CD4-positive, alpha-beta T cell treated with Interleukin-4 for 4 hours (primary cell): ENCODE measurements at places on chromosomes 12 and 14.
A peak's percentile ranks its signal among the peaks of the same experiment; 100 is the strongest.

- peak; percentile 32 for DNase-seq
Observed at GRCh38 chr14:73723406-73723796, 9.2 kb upstream of the PNMA1 start.

- DNase-seq = peak; percentile 5
Observed at GRCh38 chr14:67240168-67240932, 885 bp upstream of the PALS1 start.

- DNase-seq = peak; percentile 63
Observed at GRCh38 chr12:70243510-70244371, 508 bp downstream of the CNOT2 start.

GRCh38 chr12:66119870-66120241 lies 10.7 kb downstream of the LLPH start:
- DNase-seq = no peak

- DNase-seq = no peak
Observed at GRCh38 chr14:67461341-67461985, 27.1 kb downstream of the TMEM229B start.

- no peak for DNase-seq
Observed at GRCh38 chr12:21571046-21571445, 33.6 kb downstream of the GYS2 start.

DNA sequence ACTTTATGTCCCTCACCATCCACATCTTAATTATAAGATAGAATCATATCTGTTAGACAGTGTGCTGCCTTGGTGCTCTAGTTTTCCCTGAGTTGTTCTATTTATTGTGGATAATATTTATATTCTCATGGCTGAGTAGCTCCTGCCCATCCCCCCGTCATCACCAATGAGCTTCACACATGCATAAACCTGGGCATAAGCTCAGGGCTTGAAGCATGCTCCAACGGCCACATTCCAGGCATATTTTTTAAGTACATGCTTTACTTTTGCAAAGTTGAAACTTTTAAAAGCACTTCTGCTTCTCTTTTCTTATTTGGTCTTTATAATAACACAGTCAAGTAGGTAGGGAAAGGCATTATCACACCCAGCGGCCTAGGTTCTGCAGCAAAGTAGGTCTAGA lies 3.4 kb upstream of the FBXO34 start:
- DNase-seq = no peak

DNA sequence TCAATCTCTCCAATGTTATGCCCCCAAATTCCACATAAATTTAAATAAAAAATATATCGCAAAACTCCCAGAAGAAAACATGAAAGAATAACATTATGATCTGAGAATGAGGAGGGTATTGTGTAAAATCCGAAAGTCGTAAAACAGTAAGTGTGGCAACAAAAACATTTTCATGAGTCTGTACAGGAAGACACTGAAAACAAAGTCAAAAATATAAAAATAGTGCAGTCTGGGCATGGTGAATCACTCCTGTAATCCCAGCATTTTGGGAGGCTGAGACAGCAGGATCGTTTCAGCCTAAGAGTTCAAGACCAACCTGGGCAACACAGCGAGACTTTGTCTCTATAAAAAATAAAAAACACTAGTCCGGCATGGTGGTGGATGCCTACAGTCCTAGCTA lies 57.1 kb downstream of the SPTLC2 start:
- DNase-seq = no peak
